ENCODE measurements at places on chromosomes 4 and X. TPM values are rescaled to one million over a fixed set of nuclear protein-coding genes. Genes with fewer than 3 reads are reported as not detected.

GRCh38 chrX:149630681-149631233 lies 835 bp downstream of the TMEM185A start:
- DNase-seq = no peak

DNA sequence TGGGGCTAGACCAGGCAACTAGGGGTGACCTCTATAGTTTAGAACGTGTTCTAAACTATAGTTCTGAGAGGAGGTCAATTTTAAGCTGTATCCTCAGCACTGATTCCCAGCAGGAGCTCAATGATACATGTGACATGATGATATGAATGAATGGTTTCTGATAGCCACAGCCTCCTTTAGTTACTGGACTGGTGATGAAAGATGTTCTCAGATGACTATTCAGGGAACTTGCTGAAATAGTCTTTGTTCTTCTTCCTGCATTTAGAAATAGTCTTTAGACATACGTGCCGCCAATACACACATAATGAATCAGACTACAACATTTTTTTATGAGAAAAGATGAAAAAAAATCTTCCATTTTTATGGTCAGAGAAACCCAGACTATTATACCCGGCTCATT lies 116.3 kb upstream of the TMEM150C start:
- DNase-seq = no peak

Gene NDNF
- total RNA-seq = 0.51 TPM

Gene TNIP3
- not detected for total RNA-seq

DNA sequence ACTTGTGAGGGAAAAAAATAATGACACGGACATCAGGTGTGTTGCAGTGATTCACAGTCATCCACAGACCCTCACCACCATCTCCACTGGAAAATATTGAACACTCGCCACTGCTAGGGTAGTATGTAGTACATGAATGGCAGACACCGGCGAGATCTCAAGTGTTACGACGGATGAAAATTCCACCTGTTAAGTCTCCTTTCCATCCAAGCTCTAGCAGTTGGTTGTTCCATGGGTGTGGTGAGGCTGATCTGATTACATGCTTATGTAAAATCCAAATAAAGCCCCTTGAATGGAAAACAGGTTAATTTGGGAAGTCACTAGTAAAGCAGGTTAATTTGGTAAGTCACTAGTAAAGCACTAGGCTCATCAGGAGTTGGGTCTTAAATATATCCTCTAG lies 1.1 kb upstream of the ARMCX4 start:
- no peak for DNase-seq

GRCh38 chr4:183541752-183542040 lies 36.8 kb downstream of the ING2 start:
- DNase-seq = peak; percentile 38

Gene PNMA6F
- not detected for total RNA-seq

GRCh38 chr4:163111588-163111987 lies 55.1 kb downstream of the NAF1 start:
- no peak for DNase-seq

- no peak for DNase-seq
Observed at GRCh38 chr4:19583827-19584569, 667.7 kb upstream of the SLIT2 start.

DNA sequence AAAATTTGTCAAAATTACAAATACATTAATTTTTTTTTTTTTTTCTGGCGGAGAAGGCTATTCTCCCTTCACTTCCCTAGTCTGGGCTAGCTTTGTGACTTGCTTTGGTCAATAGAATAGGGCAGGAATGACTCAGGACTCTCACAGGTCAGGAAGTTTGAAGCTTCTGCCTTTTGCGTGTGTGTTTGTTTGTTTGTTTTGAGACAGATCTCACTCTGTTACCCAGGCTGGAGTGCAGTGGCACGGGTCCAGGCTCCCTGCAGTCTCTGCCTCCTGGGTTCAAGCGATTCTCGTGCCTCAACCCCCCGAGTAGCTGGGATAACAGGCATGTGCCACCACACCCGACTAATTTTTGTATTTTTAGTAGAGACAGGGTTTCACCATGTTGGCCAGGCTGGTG lies 55.9 kb upstream of the USP9X start:
- DNase-seq = no peak

- no peak for DNase-seq
Observed at GRCh38 chrX:53262918-53263394, 18.4 kb downstream of the IQSEC2 start.

- DNase-seq = no peak
Observed at GRCh38 chr4:7941111-7941964, 1.7 kb upstream of the AFAP1 start.

DNA sequence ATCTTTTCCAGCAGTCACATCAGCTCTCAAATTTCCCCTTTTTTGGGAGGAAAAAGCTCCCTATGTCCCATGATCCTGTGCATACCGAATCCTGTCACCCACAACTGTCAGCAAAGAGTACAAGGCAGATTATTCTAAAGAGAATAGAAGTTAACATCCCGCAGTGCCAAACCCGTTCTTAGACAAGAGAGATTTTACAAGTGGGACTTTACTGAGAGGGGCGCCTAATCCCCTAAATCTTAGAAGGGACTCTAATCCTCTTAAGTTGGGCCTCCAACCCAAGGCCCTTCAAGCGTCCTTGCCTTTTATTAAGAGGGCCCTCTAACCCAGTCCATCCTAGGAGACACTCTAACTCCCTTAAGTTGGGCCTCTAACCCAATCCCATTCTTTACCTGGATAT lies 193.9 kb downstream of the CPXCR1 start:
- DNase-seq = no peak

GRCh38 chrX:24158881-24159280 lies 9.4 kb downstream of the ZFX start:
- no peak for DNase-seq

Gene PASD1
- total RNA-seq = not detected

DNA sequence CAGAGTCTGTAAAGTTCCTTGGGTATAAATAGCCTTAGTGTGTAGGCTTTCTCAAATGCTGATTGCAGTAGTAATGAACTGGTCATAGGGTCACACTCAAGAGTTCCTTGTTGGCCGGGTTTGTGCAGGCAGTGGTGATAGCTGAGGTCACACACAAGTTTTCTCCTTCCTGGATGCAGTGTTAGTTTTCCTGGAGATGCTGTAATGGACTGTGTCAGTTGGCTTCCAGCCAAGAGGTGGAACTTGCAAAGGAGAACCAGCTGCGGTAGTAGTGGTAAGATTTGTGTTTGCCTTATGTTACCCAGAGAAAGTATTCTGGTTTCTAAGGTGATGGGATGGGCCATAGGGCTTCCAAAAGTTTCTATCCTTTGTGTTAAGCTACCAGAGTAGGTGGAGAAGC lies 409.8 kb upstream of the FRG1 start:
- no peak for DNase-seq

Gene TEX13C
- total RNA-seq = not detected

- DNase-seq = no peak
Observed at GRCh38 chr4:183950536-183950935, 45.4 kb downstream of the STOX2 start.

Gene TMPRSS11D
- total RNA-seq = not detected

Gene P2RY8
- 0.93 TPM for total RNA-seq

Gene CXCL8
- 7.9 TPM for total RNA-seq

Gene TASL
- not detected for total RNA-seq

GRCh38 chr4:80335554-80336358 lies at the start of gene CFAP299:
TSS of gene CFAP299 (plus strand) at chr4:80335730.
- DNase-seq = peak; percentile 69

- no peak for DNase-seq
Observed at GRCh38 chr4:16790508-16790907, 107.9 kb downstream of the LDB2 start.

DNA sequence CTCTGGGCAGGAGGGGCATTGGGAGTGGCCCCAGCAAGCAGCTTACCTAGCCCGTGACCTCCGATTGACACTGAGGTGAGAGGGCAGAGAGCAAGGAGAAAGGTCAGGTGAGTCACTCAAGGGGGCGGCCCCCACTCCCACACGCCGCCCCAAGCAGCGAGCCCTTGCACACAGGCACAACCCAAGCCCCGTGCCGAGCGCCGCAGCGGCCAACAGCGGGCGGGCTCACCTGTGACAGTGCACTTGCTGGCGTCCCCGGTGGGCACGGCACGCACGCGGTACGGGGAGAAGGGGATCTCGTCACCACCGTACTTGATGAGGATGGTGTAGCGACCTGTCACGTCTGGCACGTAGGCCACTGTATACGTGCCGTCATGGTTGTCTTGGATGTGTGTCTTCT lies 17.2 kb downstream of the FLNA start:
- DNase-seq = no peak

Gene FAM3A
- total RNA-seq = 61.2 TPM

GRCh38 chrX:69055193-69055592 lies 110.1 kb downstream of the PJA1 start:
- DNase-seq = no peak

DNA sequence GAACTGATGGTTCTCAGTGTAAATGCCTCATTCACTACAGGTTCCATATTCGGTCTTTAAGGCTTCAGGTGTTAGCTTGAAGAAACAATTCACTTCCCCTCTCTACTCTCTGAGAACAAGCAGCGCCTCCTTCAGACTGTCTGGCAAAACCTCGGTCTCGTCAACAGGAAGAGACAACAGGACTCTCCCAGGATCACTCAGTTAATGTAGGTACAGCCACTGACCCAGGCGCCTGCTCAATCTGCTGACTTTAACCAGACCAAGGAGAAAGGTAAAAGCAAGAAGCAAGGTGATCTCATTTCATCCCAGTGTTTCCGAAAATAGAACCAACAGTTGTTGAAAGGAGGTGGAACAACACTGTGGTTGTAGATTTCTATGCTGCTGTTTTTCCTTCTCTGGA lies 102.2 kb downstream of the SLC2A9 start:
- no peak for DNase-seq

DNA sequence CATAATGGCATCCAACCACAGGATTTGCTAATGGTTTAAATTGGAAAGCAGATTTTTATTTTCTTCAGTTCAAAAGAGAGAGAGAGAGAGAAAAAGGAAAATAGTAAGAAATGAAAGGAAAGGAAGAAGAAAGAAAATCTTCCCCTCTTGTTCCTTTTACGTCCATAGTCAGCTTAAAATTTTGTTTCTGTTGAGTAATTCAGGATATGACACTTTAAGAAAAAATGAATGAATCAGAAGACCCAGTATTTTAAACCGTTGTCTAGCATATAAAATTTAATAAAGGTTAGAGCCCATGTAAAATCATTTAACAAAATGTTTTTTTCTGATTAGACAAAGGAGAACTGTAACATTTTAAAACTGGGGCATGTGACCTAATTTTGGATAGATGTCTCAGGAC lies 391.8 kb upstream of the EPHA5 start:
- no peak for DNase-seq

DNA sequence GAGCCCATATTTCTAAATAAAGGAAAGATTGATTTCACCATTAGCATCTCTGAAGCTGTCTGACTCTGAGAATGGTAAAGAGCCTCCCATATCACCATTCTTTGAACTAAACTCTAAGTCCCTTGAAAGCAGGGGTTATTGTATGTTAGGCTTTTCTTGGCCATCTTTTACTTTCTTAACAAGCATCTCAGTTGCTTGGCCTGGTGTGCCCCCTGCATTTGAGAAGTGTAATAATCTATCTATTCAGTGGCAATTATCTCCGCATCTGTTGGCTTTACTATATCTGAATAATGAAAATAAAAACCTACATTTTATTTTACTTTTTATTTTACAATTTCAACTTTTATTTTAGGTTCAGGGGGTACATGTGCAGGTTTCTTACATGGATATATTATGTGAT lies 128.3 kb upstream of the ARMCX2 start:
- no peak for DNase-seq

DNA sequence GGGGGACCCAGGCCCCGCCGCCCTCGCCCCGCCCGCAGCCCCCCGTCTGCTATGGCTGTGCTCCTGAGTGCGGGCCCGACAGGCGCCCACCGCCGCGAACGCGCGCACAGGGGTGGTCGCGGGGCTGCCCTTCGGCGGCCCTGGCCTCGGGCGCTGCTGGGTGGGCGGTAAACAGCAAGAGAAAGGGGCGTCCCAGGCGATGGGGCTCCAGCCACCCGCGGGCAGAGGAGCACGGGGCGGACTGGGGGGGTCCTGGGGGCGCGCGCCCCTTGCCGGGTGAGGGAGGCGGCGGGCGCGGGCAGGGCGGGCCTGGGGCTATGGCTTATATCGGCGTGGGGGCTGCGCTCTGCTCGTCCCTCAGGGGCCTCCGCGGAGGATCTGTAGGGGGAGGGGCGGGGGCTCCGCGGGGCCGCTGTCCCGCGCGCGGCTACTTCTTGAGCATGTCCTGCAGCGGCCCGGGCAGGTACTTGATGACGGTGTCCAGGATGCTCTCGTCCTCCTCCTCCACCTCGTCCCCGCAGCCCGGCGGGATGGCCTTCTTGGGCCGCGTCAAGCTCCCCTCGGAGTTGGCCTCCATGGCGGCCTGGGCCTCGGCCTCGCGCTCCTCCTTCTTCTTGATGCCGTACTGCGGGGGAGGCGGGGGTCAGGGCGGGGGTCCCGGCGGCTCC lies 39.7 kb downstream of the CPLX1 start:
- no peak for DNase-seq

DNA sequence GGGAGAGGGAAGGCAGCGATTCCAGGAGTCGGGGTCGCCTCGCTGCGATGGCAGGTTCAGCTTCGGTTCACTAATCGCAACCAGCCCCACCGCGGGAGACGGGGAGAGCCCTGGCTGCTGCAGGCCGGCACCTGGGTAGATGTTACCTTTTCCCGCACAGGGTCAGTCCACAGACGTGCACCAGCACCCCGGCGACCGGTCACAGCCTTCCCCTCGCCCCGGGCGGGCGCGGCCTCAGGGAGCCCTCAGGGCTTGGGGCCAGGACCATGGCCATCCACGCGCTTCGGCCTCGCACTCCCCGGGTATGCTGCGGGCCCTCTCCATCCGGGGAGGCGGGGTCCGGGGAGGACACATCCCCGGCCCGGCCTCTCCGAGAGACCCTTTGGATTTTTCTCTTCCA lies 26.1 kb upstream of the EXOC1L start:
- DNase-seq = no peak

- DNase-seq = no peak
Observed at GRCh38 chr4:171759274-171759673, 53.9 kb upstream of the GALNTL6 start.

Gene HERC5
- 2.3 TPM for total RNA-seq

GRCh38 chr4:106315968-106316772 lies at the start of the genes AIMP1 and TBCK:
TSS of gene AIMP1 (plus strand) at chr4:106316550. CDS start at chr4:106325010, 8,460 bp downstream.
TSS of gene TBCK (minus strand) at chr4:106316209. CDS start at chr4:106308960, 7,249 bp downstream.
- peak; percentile 92 for DNase-seq

Gene SSR4
- total RNA-seq = 219 TPM

Gene TRIM75
- total RNA-seq = not detected

Gene MAGEA8
- total RNA-seq = not detected

GRCh38 chr4:95410387-95410977 lies 138.3 kb downstream of the UNC5C start:
- no peak for DNase-seq

- DNase-seq = no peak
Observed at GRCh38 chrX:53234484-53234883, 9.5 kb upstream of the KDM5C start.

DNA sequence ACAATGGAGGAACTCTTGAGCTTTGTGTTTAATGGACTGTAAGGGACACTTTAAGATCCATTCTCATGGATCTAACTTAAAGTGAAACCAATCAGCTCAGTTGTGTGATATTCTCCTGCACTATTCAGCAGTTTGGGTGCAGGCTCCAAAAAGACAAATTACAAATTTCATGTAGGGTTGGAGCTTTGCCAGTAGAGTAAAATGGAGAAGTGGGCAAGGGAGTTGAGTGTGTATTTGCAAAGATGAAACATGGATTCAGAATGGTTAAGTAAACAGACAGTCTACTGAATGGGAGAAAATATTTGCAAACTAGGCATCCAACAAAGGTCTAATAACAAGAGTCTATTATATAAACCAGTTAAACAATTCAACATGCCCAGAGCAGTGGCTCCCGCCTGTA lies 21.2 kb upstream of the MID2 start:
- DNase-seq = no peak

- no peak for DNase-seq
Observed at GRCh38 chr4:187256897-187257296, 533.2 kb upstream of the FAT1 start.

Gene NUP62CL
- total RNA-seq = not detected

Gene FREM3
- total RNA-seq = 0.04 TPM

Data from right atrium auricular region (tissue), 2 donors.